ENCODE measurements at places on chromosomes 6 and 20.

GRCh38 chr20:57198132-57199072, 68.0 kb downstream of the BMP7 start:
- DNase-seq = no peak

GRCh38 chr6:157123234-157123633, 200.1 kb downstream of the TMEM242 start:
- no peak for DNase-seq

GRCh38 chr20:60049601-60050000, 91.4 kb downstream of the CDH26 start:
- DNase-seq = no peak

- no peak for DNase-seq
Observed at GRCh38 chr20:57124800-57125517, 141.5 kb downstream of the BMP7 start.

DNA sequence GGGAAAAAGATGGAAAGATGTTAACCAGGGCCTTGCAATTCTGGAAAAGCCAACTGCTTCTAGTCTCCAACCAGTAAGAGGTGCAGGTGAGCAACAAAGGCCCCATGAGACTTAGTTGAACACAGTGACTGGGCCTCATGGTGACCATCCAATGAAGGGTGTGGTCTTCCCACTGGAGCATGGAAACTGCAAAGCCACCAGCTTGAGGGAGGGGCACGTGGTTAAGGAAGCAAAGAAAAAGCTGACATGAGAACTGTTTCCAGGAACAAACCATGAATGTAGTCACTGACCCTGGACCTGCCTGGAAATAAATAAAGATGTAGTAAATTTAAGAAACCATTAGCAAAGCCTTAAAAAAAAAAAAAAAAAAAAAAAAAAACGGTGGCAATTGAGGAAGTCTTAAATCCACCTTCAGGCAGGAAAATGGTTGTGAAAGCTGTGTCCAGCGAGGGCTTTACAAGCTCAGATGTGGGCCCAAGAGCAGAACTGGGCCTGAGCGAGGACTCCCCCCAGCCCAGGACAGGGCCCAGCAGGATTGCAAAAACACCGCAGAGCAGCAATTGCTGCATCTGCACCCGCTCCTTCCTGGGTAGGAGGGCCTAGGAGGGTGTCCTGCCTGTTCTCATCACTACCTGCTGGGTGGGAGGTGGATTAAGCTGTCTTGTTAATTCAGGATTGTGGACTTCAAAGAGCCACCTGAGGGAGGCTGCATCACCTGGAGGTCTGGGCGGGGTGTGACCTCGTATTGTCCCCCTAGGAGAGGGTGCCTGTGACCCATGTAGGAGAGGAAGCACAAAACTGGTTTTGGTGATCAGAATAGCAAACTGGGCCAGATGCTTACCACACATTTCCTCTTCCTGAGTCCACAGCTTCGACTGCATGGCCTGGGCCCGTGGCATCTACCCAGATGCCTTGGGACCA, 10.3 kb downstream of the GFRA4 start:
- DNase-seq = no peak

DNA sequence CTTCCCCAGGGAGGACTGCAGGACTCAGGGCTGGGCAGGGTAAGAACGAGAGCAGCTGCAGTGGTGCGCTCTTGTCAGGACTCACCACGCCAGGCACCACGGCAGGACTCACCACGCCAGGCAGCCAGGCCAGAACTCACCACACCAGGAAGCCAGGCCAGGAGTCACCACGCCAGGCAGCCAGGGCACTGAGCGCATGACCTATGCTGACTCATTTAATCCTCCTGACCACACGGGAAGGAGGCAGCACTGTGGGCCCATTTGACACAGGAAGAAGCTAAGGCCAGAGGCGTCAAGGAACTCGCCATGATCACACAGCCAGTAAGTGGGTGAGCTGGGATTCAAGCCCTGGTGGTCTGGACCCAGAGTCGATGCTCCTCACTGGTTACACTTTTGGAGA, 189.3 kb downstream of the PREX1 start:
- DNase-seq = no peak

GRCh38 chr20:44087857-44088120, 99.2 kb downstream of the JPH2 start:
- no peak for DNase-seq

- DNase-seq = no peak
Observed at GRCh38 chr6:8934318-8934717, 499.0 kb upstream of the SLC35B3 start.

DNA sequence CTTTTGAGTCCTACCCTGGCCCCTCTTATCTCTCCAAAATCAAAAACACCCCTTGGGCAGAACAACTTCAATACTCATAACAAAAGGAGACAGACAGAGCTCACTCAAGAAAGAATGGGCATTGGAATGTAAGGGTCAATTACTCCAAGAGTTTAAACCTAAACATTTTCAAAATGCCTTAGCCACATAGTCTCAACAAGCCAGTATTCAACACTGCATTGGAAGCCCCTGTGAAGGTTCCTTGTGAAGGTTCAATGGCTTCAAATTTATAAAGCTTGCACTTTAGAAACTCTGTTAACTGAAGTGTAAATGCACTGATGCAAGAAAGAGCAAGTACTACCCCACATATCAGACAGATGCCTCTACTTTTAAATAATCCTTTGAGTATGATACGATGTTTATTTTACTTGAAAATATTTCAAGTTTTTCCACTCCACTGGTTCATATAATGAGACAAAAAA, 139.1 kb upstream of the LAMP5 start:
- no peak for DNase-seq

- DNase-seq = peak; percentile 66
Observed at GRCh38 chr6:20169119-20169557, 43.1 kb downstream of the MBOAT1 start.

DNA sequence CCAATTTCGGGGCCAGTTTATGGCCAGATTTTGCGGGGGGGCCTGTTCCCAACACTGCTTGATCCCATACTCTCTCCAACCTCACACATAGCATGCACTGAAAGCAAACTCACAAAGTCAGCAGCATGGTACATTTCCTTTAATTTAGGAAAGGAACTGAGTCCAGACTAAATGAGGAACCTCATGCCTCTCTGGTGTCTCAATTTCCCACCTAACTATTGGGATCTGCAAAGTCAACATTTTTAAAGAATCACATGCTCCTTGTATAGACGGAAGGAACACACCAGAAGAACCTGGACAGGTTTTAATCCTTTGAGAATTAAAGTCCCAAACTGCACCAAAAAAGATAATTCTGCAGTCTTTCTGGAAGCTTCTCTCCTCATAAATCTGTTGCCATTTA, 33.3 kb downstream of the FAM50B start:
- no peak for DNase-seq

GRCh38 chr6:3291987-3292386, 33.2 kb downstream of the PSMG4 start:
- no peak for DNase-seq

GRCh38 chr20:63658749-63659187, 656 bp downstream of the RTEL1 start:
- DNase-seq = no peak

- no peak for DNase-seq
Observed at GRCh38 chr6:30942338-30943060, 1.7 kb downstream of the MUCL3 start.

- DNase-seq = no peak
Observed at GRCh38 chr6:5468586-5468985, 207.3 kb downstream of the FARS2 start.

DNA sequence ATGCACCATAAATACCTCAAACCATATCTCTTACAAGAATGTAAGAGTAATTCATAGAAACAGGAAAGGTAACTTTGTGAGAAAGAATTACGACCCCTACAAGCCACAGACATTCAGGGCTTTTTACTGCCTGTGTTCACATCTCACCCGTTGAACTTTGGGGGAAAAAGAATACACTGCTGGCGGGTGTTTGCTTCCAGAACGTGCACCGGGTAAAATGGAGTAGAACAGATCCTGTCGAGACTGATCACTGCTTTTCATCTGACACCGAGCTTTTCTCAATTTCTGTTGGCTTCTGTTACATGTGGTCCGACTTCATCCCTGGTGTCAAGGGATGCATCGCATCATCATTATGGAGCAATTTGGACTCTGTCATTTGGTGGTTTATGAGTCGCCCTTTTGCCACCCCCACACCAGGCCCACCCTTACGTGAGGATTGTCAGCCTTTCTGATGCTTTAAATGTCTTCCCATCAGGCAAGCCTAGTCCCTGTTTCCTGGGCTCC, 219.2 kb upstream of the ZFP64 start:
- no peak for DNase-seq

- no peak for DNase-seq
Observed at GRCh38 chr20:14406495-14406894, 69.1 kb upstream of the FLRT3 start.

DNA sequence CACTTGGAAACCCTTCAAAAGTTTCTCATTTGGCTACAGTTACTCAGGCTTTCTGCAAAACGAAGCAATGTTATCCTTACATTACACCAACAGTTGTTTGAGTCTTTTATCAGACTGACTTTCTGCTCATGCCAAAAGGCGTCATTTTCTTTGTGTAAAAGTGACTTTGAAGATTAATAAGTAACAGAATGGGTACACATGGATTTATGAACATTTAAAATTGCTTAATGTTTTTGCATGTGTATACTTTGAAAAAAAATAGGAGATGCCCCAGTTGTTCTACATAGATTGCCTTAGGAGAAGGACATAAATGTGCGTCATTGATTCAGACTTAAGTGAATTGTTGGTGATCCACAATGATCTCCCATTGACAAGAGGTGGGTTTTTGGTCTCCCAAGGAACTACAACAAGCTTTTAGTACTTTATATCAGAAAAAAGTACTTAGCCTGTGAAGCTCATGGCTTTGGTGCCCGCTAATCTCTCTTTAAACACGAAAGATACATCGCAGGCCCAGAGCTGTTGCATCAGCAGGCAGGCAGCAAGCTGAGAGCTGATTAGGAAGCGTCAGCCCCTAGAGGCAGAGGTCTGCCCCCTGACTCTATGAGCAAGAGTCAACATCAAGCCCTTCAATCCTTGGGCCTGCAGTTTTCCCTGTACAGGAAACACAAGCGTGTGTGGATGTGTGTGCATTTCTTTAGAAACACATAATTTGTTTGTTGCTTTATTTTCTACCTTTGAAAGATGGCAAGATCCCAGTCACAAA, 45.9 kb downstream of the SLC22A3 start:
- no peak for DNase-seq

DNA sequence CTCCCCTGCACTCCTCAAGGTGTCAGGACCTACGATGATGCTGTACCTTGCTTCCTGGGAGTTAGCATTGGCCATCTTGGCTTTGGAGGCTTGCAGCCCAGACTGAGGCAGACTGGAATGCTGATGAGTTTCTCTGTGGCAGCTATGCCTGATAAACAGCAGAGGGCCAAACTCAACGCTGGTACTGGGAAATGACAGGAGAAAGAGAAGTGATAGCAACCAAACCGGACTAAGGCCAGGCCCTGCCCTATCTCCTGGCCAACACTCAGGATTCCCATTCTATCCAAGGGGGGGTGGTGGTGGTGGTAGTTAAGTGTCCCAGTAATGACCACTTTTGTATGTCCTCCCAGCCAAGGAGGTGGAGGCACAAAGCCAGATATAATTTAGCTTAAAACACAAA, 90.0 kb upstream of the DTNBP1 start:
- DNase-seq = no peak

DNA sequence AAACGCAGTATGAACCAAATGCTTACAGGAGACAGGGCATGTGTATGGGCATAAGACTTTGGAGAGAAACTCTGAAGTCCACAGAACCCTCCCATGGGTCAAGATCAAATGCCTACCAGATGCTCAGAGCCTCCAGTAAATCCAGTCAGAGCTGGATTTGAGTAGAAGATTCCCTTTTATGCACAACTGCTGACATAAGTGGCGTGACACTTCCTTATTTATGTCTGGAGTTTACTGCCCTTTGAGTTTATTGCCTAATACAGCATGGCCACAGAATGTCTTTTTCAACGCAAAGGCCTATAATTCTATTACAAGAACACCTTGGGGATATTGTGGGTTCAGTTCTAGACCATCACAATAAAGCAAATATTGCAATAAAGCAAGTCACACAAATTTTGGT, 220.0 kb upstream of the FOXQ1 start:
- DNase-seq = no peak

DNA sequence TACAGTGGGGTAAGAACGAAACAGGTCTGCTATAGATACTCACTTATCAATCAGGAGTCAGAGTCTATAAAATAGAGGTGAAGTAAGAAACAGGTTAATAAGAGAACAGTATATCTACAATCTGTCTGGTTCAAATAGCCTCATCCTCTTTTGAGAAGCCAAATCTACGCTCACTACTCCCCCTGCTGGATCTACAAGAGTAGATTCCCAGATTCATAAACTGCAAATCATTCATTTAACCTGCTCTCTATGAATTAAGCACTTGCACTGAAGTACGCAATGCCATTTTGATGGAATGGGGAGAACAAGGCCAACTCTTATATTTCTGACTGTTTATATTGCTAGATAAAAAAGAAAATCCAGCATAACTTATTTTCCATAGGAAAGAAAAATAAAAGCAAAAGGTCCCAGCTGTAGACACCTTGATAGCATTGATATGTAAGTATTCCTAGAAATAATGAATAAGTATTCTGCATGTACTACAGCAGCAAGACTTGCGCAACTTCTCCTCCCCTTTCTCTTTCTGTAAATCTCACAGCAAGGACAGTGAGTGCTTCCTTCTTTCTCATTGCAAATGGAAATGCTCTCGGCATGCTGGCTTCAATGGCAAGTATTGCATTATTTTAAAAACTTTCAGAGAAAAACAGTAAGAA, 92.3 kb downstream of the RFX6 start:
- DNase-seq = no peak

GRCh38 chr20:10178091-10178490, 40.5 kb upstream of the SNAP25 start:
- no peak for DNase-seq

DNA sequence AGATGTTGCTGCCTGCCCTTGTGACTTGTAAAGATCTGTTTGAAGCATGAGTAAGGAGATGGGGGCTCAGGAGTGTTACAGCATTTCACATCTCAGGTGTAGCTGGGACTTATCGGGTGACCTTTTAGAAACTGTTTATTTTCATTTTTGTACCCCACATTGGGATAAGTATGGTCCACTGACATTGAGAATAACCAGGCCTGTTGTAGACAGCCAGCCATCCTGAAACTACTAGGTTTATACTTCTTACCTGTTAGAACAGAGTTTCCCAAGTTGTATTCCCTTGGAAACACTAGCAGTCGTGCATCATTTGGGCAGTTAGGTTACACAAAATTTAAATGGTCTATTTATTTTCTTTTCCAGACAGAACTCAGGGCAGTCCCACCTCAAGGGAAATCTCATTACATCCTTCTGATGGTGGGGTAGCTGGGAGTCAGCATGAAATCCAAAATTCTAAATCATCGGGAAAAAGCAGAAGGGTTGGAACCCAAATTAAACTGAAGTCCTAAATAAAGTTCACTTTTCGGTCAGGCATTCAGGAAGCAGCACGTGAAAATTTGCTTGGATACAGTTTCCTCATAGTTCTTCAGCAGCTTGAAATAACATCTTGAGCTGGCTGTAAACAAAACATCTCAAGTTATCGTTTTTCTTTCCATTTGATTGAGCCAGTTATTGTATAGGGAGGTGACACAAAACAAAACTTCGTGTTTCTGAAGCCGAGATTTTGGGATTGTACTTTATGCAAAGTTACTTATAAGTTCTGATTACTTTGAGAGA, 30.5 kb downstream of the FOXO3 start:
- no peak for DNase-seq

- no peak for DNase-seq
Observed at GRCh38 chr6:23031986-23032385, 462.6 kb downstream of the HDGFL1 start.
